Bone marrow (tissue), 2 donors: ENCODE measurements at places on chromosomes 2 and 18.

GRCh38 chr2:181780047-181780651 lies 99.8 kb upstream of the NEUROD1 start:
- DNase-seq: no peak

DNA sequence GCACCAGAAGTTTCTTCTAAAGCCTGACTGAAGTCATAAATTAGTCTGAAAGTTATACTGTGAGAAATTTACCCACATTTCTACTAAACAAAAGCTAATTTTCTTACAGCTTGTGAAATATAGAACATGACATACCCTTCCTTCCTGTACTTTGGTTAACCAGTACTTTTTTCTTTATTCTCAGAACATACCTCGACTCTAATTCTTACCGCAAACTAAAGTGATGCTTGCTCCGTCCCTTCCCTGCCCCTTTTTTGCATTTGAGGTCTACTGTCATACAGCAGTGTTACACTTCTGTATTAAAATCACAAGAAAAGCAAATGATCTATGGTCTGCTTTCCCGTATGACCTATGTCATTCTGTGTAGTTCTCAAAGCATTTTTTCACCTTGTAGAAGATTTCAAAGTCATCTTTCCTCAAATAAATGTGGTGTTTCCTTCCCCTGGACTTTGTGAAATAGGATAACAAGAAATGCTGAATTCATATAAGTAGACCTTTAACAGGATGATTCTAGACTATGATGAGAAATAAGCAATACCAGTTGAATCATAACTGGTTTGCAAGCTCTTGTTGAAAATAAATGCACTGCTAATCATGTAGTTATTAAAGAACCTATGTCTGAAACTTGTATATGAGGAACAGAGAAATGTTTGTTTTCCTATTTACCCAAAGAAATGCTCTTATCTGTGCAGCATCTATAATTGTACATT lies 30.4 kb downstream of the CYTIP start:
- DNase-seq: peak; percentile 94

GRCh38 chr2:119440873-119441272 lies 9.2 kb downstream of the TMEM37 start:
- DNase-seq: no peak

DNA sequence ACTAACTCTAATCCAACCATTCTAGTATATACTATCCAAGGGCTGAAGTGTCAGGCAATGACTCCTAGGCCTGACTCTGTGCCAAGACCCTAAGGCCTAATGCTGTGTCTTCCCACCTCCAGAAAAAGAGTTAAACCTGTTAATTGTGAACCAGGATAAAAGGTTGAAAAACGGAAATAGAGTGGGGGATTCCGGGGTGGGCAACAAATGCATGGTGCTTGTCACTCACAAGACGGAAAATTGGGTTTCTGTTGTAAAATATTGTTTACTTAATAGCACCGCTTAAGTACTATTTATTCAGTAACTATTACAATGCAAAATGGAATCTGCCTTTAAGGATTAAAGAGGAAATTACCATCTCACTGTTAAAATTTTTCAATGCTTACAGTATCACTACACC lies 3.2 kb downstream of the STK17B start:
- DNase-seq: no peak

GRCh38 chr2:20021405-20022009 lies 9.0 kb upstream of the MATN3 start:
- no peak for DNase-seq

GRCh38 chr2:84894758-84895520 lies 10.5 kb upstream of the TMSB10 start:
- DNase-seq: peak; percentile 35

DNA sequence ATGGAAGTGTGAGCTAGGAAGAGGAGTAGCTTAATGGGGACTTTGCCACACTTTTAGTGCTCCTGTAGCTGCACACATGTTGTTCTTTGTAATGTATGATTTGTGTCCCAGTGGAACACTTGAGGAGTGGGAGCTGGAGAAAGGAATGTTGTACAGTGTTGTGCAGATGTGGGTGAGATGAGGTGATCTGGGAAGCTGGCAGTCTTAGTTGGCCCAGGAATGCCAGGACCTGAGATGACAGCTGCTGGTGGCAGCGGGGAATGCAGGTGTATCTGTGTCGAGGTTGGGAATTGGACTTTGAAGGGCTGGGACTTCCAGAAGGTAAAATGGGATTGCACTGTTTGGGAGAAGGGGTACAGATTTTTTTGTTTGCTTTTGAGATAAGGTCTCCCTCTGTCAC lies 23.6 kb downstream of the NEDD4L start:
- no peak for DNase-seq

- DNase-seq: no peak
These were observed 365.7 kb upstream of the FANCL start for GRCh38 chr2:58606799-58607198.

DNA sequence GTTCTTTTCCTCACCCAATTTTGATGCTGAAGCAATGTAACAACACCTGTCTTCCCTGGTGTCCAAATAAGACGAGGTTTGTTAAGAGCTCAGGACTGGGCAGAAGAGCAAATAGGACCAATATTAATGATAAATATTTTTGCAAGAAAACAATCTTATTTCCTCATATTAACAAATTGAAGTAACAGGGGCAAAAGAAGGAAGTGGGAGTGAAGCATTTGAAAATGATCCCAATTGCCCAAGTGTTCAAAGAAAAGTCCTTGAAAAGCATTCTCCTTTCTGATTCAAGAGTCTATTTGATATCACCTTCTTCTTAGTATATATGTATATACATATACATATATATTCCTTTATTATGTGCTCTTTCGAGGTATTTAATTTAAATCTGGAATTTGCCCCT lies 418.8 kb downstream of the ARHGAP15 start:
- DNase-seq: no peak

DNA sequence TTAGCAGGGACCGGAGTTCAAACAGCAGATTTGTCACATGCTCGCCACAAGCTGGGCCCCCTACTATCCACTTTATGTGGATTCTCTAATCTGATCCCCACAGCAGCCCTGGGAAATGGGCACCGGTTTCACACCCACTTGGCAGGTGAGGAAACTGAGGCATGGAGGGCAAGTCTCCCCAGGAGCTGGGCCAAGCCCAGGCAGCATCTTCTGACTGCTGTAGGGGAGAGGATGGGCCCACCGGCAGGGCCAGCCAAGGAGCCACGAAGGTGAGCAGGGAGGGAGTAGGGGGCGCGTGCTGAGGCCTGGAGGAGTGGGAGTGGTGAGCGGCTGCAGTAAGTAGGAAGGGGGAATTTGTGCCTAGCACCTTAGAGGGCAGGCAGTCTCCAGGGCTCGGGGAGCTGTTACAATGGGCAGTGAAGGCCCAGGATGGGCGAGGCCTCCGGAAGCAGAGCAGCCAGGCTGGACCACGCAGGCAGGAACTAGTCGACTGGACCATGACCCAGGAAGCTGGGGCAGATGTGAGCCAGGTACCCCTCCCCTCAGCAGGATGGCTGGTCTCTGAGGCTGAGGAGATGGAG lies 37.1 kb downstream of the COA5 start:
- no peak for DNase-seq

- peak; percentile 2 for DNase-seq
These were observed 50.5 kb upstream of the DLX2 start for GRCh38 chr2:172153156-172153555.

- DNase-seq: no peak
These were observed 670.7 kb upstream of the ZNF804A start for GRCh38 chr2:183927406-183928325.

DNA sequence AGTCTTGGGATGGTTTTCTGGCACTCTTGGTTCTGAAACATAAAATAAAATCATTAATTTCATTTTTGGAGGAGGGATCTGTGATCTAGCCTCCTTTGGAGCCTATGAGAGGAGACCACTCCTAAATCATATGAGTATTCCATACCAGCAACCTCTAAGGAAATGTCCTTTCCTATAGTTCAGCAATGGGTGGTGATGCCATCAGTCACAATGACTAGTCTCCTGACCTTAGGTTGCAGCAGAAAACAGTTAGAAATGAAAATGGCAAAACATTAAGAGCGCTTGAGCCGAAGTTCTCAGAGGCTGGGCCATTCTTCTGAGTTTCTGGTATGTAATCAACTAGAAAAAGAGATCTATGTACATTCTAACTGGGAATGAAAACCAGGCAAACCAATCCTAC lies 56.5 kb downstream of the TMEM247 start:
- no peak for DNase-seq

- no peak for DNase-seq
These were observed 228.7 kb upstream of the SLC8A1 start for GRCh38 chr2:40680547-40680946.

GRCh38 chr18:41266616-41267015 lies 688.4 kb upstream of the PIK3C3 start:
- DNase-seq: no peak

DNA sequence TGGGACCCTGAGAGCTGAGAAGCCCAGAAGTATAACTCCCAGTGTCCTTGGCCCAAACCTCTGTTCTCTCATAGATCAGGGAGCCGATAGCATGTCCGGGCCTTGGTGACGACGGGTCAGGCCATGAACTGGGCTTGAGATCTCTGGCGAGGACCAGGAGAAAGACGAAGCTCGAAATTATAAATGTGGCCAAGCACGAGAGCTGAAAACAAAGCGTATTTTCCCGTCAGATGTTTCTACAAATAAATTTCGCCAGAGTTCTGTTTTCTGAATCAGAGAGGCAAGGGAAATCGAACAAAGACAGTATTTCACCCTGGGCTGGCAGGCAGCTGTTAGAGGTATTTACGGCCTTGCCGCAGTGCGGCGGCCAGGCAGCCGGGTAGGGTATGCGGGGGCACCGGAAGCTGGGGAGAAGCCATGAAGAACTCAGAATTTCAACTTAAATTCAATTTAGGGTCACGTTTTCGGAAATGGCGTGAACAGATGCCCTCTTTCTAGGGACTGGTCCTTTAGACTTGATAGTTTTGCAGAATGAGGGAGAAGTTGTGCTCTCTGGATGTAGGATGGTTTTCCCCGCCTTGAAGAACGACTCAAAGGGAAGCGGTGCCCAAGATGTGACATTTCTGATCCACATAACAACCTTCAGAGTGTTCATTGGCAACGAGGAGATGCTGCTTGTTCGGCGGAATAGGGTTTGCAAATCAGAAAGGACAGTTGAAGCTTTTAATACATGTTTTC lies 9.6 kb downstream of the HOXD8 start:
- no peak for DNase-seq

DNA sequence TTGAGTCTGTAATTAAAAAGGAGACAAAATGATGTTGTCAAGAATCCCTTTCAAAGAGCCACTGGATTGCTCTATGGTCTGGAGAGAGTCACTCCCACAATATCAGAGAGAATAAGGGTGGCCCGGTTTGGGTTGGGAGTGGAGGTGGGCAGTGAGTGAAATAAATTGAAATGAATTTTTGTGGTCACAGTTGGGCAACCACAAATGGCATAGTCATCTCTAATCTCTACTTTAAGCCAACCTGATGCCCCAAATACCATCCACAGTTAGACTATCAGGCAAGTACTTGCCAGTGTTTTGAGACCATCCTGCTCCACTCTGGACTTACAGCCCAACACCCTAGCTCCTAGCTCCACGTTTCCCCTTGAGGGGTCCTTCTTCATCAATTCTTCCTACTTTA lies 559.7 kb downstream of the BCL11A start:
- no peak for DNase-seq

- DNase-seq: no peak
These were observed 69.6 kb downstream of the SRBD1 start for GRCh38 chr2:45541450-45541849.

- DNase-seq: no peak
These were observed 19.3 kb downstream of the STK25 start for GRCh38 chr2:241489088-241489487.

GRCh38 chr2:222690564-222691200 lies 19.2 kb downstream of the MOGAT1 start:
- DNase-seq: peak; percentile 25

DNA sequence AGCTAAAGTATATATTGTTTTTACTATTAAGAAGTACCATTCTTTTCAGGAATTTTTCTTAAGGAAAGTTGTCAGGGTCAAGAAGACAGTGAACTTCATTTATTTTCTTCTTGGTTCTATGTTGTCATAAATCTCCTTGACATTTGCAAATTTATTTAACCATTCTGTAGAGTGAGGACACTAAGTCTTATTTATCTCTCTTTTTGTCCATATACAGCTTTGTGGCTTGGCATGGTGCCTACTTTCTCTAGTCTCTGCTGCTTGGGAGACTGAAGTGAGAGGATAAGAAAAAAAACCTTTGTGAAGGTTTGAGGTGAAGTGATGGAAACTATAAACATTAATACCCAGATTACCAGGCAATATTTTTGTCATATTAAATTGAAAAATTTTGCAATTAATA lies 1389.4 kb downstream of the SUCLG1 start:
- DNase-seq: no peak

GRCh38 chr2:45886171-45886663 lies 234.7 kb downstream of the PRKCE start:
- no peak for DNase-seq

GRCh38 chr2:18490901-18491300 lies 69.6 kb downstream of the RDH14 start:
- no peak for DNase-seq

- no peak for DNase-seq
These were observed 100.1 kb upstream of the TRIB2 start for GRCh38 chr2:12616456-12617156.

DNA sequence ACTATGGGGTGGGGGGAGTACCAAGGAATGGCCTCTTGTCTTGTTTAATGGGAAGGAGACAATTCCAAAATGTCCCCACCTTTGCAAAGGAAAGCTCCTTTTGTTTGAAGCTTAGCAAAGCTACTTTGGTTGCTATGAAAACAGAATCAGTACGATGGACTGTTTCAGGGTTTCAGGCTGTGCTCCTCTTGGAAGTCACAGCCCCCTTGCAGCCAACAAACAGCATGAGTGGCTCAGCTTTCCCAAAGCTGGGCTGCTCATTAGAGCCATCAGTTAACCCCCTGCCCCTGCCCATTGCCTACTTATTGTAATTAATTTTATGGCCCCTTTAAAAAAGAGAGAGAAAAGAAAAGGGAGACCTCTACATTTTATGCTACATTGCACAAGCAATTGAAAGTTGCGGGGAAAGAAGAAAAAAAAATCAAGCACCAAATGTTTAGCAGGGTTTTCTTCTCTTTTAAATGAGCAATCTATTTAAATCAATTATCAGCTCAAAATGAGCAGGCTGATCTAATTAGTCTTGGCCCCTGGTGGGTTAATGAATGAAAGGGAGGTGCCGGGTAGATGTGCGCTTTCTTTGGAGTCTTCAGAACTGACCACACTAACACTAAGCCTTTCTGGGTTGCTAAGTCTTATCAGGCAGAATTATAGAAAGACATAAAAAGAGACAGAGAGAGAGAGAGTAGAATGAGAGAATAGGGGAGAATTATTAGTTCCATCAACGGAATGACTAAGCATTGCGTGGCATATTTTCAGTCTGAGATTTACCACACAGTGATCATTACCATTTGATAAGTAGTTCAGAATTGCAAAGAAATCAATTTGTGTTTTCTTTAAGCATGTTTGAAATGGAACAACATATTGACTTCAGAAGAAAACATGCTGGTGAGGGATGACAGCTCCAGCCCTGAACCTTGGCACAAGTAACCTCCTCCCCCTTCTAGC lies 284.9 kb downstream of the INSIG2 start:
- no peak for DNase-seq
